Suppressor macrophage treated with lipopolysaccharide for 1 hour (primary cell): ENCODE measurements at places on chromosomes 12 and 14.

DNA sequence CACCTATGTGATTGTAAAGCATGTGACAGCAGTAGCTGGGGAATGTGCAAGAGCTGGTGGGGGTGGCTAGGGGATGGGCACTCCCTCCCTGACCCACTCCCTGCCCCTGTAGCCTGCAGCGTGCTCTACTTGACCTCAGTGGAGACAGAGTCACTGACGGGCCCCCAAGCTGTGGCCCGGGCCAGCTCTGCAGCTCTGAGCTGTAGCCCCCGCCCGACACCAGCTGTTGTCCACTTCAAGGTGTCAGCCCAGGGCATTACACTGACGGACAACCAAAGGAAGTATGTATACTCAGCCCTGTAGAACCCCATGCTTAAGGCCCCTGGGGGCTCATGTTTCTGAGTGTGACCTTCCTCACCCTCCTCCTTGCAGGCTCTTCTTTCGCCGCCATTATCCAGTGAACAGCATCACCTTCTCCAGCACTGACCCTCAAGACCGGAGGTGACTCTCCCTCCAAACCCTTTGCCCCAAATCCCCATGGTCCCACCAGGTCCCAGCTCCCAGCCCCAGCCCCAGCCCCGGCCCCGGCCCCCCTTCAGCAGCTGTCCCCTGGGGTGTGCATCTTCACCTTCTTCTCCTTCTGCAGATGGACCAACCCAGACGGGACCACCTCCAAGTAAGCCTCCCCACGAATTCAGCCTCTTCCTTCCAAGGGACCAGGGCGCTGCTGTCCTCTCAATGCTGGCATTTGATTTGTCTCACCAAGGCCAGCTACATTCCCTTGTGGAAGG, 13.3 kb downstream of the TNS2 start:
- DNase-seq, result no peak

- DNase-seq, result peak; percentile 80
These were observed 27.9 kb downstream of the FAR2 start for GRCh38 chr12:29176941-29177340.

- no peak for DNase-seq
These were observed 792.3 kb upstream of the NOVA1 start for GRCh38 chr14:27390155-27390554.

- DNase-seq, result no peak
These were observed 26.3 kb downstream of the RIN3 start for GRCh38 chr14:92539875-92540274.

- peak; percentile 92 for DNase-seq
These were observed 22.1 kb downstream of the LGMN start for GRCh38 chr14:92726135-92726932.

DNA sequence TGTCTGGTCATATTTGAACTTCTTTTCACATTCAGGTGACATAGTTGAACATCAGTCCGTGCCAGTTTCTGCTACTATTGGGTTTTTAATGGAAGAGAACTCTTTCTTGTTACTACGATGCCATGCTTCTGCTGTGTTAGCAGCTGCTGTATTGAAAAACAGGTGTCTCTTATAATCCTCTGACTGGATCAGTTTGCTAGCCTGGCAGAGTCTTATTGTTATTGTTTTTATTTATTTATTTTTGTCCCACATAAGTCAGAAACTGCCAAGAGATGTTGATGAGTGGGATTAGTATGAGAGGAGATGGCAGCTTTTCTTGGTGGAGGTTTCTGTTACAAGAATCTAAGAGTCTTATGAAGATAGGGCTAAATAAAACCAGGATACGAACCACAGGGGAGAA, 14.6 kb downstream of the ETV6 start:
- no peak for DNase-seq

DNA sequence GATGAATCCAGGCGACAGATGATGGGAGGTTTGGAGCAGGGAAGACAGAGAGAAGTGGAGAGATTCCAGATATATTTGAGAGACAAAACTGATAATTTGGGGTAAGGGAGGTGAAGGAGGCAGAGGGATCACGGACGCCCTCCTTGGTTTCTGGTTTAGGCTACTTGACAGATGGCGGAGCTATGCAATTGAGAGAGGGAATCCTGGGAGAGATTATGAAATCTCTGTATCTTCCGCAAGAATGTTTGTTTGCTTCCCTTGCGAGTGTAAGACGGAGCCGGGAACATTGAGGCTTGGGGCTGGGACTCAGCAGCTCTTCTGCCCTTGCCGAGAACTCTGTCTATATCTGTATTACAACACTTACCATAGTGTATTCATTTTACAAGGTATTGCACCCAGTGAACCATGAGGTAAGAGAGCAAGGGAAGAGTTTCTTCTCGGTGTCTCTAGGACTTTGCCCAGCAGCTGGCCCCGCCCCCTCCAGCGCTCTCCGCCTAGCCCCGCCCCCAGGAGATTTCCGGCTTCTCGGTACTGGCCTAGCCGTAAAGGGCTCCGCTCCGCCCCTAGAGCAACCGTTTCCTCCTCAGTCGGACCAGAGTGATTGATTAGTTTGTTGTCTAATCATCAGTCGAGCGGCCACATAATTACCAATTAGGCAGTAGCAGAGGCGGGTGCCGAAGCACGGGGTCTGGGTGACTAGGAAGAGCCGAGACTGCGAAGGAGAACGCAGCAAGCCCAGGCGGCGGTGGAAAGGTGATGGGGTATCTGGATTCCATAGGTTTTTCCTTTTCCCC, at the start of gene PRR13:
PRR13 (plus strand) TSS at position 695 of the 794 bp plus-strand sequence. CDS start 981 bp downstream, outside the sequence.
- peak; percentile 99 for DNase-seq
